Bronchial epithelial cell (primary cell): ENCODE measurements at places on chromosomes 4 and X.
A peak's percentile ranks its signal among the peaks of the same experiment; 100 is the strongest.

DNA sequence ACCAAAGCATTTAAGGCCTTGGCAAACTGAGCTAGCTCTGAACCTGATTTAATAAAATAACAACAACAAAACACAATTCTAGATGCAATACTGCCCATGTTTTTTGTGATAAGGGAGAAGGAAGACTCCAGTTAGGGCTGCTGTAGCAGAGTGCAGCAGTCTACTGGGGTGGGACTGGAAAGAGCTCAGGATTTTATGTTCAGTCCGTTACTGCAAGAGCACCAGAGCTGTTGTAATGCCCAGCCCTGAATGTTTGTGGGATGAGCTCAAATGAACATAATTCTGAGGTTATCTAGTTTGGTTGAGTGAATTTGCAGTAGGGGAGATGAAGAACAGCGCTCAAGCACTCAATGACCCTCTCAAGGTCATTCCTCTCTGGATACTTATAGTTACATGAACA, 743.8 kb downstream of the FAT4 start:
- DNase-seq = no peak

GRCh38 chr4:122129061-122129460, 23.1 kb upstream of the BLTP1 start:
- no peak for DNase-seq

GRCh38 chr4:39655876-39656275, 17.2 kb upstream of the SMIM14 start:
- DNase-seq = no peak

DNA sequence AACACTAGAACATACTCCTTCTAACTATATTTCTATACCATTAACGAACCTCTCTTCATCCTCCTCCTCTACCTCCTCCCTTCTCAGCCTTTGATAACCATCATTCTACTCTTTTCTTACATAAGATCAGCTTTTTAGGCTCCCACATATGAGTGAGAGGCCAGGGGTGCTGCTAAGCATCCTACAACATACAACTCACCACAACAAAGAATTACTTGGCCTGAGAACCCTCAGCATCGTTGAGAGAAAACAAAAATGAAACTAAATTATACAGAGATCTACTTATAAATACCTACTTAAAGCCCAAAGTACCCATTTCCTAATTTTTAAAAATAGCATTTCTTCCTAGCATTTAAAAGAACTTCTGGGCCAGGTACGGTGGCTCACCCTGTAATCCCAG, 77.7 kb downstream of the CC2D2A start:
- no peak for DNase-seq

DNA sequence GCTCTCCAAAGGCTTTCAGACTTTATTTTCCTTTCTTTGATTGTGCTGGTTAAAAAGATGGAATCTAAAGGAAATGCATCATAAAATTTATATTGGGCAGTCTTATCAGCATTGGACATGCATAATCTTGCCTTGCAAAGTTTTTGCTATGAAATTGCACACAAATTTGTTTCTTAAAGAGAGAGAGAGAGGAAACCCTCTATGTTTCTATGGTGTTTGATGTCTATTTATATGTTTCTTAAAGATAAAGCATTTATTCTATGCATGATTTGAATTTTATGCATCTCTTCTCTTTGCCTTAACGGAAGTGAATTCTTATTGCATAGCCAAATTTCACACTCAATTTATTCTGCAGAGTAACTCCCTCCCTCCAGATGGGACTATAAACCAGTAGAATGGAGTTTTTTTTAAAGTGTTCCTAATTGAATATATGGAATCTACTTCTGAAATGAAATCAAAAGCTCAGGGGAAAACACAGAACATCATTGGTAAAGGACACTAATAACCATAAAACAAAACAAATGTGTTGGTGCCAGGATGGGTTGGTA, 83.5 kb upstream of the PPARGC1A start:
- DNase-seq = no peak

GRCh38 chr4:46909078-46909477, at the start of gene COX7B2:
Gene COX7B2, minus strand, starts transcription at chr4:46909245. Its CDS starts 174,053 bp downstream, at chr4:46735192.
- DNase-seq = no peak

- peak; percentile 68 for DNase-seq
These were observed 2023.0 kb upstream of the AGA start for GRCh38 chr4:179465131-179465797.

GRCh38 chr4:52646096-52646495, 13.0 kb downstream of the USP46 start:
- DNase-seq = no peak

DNA sequence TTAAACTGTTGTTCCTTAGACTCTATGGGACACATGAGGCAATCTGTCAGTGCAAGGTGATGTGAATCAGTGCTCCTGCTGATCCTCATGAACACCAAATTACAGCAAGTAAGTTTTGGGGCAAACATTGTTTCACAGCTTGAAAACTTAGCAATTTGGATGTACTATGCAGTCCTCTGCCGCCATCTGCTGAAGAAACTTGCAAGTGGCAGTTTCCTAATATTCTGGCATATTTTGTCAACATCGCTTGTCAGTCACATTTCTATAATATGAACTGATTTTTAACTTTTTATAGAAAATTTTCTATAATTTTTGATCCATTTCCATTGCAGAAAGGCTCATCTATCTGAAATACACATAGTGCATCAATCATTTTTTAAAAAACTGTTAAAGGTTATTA, 56.3 kb downstream of the ZAR1 start:
- peak; percentile 21 for DNase-seq

DNA sequence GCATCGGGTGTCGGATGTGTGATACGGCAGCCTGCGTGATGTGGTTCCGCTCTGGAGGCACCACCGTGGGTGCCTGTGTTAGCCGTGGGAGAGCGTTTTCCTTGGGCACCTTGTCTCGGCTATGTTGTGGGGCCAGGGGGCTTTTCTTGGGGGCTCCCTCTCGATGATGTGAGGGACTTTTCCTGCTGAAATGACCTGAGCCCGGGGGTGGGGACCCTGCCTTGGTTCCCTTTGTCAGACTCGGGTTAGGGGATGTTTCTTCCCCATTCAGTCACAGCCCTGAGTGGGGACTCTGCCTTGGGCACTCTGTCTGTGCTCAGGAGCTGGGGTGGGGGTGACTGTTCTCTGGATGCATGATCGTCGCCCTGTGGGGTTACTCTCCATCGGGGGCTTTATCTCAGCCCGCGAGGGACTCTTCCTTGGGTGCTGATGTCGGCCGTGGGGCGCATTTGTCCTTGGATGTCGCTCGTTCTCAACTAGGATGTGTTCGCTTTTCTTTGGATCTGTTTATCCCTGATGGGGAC, 26.7 kb downstream of the CT45A3 start:
- no peak for DNase-seq

- no peak for DNase-seq
These were observed 116.3 kb upstream of the TEX13C start for GRCh38 chrX:125203365-125203736.

DNA sequence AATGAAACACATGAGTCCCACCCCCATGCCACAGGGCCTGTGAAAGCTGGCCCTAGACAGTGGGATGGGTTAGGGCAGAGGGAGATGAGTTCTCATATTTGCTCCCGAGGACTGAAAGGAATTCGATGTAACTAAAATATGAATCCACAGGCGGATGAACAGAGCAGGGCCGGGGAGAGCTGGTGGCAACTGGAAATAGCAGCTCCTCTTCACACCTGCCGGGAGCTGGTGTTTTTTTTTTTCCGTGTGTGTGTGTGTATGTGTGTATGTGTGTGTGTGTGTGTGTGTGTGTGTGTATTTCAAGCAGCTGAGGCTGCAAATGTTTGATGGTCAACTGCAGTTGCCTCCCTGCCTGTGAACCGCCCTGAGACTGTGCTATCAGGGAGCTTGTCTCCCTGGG, 115.1 kb upstream of the PSAPL1 start:
- no peak for DNase-seq

DNA sequence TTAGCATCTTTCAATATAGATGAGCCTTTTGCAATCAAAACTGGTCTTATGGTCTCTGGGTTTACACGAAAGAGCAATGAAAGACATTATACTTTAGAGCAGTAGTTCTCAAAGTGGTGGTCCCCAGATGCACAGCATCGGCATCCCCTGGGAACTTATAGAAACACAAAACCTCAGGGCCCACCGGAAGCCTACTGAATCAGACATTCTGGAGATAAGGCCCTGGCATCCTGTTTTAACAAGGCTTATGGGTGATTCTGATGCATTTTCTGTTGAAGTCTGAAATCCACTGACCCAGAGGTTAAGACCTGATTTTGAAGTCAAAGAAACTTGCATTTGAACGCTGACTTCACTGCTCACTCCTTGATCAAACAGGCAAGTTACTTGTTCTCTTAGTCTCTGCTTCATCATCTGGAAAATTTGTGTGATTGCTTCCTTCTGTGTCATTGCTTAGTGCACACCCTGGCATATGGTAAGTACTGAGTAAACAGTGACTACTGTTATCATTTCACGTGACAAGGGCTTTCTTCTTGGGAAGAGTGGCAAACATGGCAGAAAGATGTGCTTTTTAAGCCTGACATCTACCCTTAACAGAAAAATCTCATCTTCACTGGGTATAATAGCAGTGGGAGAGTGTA, 14.5 kb downstream of the CHRNA9 start:
- DNase-seq = peak; percentile 63

- no peak for DNase-seq
These were observed 222.5 kb upstream of the FAT1 start for GRCh38 chr4:186946136-186946535.

- DNase-seq = no peak
These were observed 165.8 kb downstream of the NSUN7 start for GRCh38 chr4:40915318-40916217.

- DNase-seq = peak; percentile 3
These were observed 35.9 kb downstream of the ETDC start for GRCh38 chrX:135345107-135345589.
